ENCODE measurements at places on chromosomes 7 and 10.
A peak's percentile ranks its signal among the peaks of the same experiment; 100 is the strongest.

DNA sequence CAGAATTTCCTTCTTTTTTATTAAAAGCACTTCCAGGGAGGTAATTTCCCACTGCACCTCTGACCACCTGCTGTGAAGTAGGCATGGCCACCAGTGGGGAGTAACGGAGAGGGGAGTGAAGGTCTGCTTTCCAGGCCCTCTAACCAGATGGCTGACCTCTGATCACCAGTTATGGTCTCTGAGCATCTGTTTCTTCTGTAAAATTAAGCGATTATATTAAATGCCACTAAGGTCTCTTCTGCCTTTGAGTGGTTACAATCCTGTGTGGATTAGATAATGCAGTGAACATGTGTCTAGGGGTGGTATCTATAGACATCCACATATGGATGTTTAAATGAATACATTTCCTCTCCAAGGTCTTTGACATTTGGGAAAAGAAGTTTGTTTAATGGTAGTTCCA lies 199.6 kb downstream of the HERPUD2 start:
- no peak for DNase-seq

- no peak for DNase-seq
Measured at GRCh38 chr7:156841497-156841896, 51.5 kb downstream of the LMBR1 start.

GRCh38 chr7:69411018-69411417 lies 187.3 kb upstream of the AUTS2 start:
- no peak for DNase-seq

- DNase-seq, result peak; percentile 6
Measured at GRCh38 chr10:103397191-103397825, 882 bp downstream of the PDCD11 start.

DNA sequence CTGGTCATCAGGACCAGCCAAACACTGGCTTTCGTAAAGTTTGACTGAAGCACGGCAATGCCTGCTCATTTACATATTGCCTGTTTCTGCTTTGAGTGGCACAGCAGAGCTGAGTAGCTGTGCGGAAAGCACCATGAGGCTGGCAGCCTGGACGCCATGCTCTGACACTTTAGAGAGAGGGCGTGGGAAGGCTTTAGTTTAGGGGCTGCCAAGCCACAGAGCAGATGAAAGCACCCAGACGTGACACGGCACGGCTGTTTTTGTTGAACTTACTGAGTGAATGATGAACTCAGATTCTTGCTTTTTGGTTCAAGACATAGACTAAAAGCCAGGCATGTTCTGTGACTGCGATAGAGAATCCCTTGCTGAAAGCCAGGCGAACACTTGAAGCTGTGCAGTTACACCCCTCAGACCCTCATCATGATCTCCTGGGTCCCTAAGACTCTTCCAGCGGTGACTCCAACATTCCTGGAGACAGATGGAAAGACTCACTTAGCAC lies 182.1 kb downstream of the ZMYND11 start:
- peak; percentile 10 for DNase-seq

DNA sequence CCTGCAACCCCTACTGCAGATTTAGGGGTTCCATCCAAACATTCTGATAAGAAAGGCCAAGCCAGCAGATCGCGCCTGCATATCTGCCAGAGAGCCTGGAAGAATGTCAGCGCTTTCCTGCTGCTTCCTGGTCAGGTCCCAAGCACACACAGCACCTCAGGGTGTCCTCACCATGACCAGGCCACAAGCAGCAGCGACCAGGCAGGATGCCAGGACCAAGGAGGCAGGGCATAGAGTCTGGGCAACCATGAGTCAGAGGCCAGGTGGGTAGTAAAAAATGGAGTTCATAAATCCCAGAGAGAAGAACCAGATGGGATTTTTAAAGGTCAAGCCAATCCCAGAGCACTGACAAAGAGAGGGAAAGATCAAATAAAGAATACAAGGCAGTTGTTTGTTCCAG lies 5.5 kb upstream of the FAM131B start:
- DNase-seq, result no peak

GRCh38 chr7:143287935-143288826 lies at the start of gene CASP2:
Gene CASP2 (plus strand): TSS chr7:143288351. CDS start chr7:143288456, 105 bp downstream.
- peak; percentile 98 for DNase-seq

GRCh38 chr10:83522881-83523386 lies 616.4 kb upstream of the GHITM start:
- peak; percentile 62 for DNase-seq

DNA sequence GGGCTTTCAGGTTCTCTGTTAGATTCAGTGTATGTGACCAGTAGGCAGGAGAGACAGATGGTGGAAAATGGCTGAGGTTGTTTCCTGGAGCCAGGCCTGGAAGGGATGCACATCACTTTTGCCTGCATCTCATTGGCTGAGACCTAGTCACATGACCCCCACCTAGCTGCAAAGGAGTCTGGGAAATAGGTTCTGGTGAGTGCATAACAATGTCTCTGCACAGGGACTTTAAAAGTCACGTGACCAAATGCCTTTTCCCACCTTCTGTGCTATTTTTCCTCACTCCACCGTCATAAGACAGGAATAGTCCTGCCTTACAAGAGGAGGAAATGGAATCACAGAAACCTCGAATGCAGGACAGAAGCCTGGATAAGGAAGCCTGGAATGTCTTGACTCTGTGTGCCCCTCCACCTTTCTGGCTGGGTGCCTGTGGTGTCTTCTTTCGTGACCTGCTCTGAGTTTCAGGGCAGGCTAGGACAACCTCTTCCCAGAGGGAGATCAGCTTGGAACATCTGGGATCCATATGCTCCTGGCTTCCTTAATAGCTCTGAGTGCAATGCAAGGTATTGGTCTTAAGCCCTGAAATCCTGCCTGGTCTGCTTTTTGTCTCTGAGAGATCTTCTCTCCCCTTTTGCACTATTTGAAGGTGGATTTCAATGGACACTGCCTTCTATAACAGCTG lies 139.9 kb upstream of the ZNF438 start:
- DNase-seq, result peak; percentile 59

GRCh38 chr10:79904671-79905321 lies 44.1 kb downstream of the SFTPD start:
- peak; percentile 70 for DNase-seq

DNA sequence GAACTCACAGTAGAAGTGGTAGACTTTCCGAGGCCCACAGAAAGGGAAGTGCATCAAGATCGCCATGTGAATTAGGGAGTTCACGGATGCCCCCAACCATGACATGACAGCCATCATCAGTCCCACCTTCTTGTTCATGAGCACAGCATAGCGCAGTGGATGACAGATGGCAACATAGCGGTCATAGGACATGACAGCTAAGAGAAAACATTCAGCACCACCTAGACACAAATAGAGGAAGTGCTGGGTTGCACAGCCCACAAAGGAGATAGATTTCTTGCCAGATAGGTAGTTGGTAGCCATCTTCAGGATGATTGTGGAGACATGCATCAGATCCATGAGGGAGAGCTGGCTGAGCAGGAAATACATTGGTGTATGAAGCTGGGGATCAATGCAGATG lies 342 bp downstream of the OR2AE1 start:
- DNase-seq, result no peak

GRCh38 chr10:72083790-72084459 lies 4.4 kb downstream of the SPOCK2 start:
- DNase-seq, result no peak

DNA sequence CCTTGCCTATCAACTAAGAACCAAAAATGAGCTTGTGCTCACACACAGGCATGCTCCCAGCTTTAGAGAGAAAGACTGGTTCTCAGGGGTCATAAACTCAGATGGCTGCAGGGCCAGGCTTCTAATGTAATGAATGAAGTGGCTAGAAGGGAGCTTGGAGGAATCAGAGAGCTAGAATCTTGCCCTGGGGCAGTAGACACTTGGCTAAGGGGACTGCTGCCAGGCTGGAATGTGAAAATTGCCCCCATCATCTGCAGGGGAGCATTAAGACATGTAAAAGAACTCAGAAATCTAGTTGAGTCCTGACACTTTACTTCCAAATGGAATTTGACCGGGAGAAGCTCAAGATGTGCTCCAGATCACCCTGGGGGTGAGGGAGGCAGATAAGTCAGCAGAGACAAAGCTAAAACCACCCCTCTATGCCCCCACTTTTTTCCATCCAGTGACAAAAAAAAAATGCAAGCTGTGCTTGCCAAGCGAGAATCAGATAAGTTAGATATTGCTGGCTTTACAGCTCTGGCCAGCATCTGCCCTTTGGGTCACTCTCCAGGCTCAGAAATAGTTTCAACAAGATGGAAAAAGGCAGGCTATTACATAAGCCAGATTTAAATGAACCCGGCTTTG lies 2.3 kb upstream of the SLC16A9 start:
- DNase-seq, result peak; percentile 14

GRCh38 chr7:99305473-99306260 lies 20.0 kb upstream of the ARPC1A start:
- no peak for DNase-seq

DNA sequence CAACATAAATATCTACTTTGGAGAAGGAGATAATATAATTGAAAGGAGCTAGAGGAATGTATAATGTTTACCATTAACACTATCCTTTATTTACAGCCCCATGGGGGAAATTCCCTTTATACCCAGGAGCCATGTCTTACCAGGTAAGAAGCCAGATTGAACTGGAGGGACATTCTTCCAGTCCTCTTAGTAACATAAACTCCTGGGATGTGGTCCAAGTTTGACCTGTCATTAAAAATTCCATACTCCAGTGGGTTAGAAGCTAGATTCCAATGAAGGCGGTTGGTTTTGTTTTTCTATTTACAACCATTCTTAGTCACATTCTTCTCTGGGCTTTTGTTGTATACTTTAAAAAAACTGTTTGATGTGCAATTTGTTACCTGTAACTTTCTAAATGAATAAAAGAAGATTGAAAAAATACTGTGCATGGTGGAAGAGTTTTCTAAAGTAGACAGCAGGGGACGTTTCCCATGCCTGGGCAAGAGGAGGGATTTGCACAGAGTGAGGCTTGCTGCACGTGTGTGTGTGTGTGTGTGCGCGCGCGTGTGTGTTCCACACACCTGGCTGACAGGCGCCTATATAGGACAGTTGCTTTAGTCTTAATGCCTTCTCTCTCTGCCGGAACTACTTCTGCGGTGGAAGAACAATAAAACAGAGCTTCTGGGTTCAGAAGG lies 2.0 kb downstream of the PLCE1 start:
- peak; percentile 48 for DNase-seq

DNA sequence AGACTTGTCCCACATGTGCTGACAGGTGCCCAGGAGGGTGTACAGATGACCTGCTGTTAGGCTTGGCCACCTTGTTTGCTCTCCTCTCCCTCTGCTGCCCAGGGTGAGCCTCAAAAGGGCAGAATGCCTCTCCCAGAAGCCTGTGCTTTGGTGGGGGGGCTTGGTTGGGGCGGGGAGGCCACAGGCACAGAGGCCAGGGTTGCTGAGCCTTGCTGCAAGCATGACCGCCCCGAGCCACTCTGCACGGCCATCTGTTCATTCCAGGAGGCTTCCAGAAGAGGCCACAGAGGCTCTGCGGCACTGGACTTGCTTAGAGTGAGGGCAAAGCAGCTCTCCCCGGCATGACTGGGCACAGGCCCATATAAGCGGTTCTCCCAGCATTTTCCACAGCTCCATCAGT lies 190.8 kb downstream of the GLRX3 start:
- DNase-seq, result no peak

- no peak for DNase-seq
Measured at GRCh38 chr7:69833964-69834363, 235.7 kb downstream of the AUTS2 start.

GRCh38 chr10:3549118-3549517 lies 235.9 kb downstream of the KLF6 start:
- no peak for DNase-seq

DNA sequence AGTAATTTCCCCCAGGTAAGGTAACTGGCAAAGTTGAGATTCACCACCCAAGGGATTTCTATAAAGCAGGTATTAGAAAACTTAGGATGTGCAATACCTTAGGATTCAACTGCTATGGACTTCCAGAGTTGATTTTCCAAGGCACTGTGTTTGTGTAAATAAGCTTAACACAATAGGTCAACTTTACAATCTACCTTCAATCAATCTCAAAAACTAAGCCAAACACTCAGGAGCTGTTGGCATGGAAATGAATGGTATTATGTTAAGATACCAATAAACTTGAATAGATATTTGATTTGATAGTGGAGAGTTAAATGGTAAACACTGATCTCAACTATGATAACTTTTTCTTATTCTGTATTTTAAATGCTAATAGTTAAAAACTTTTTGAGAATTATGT lies 762 bp upstream of the SEMA3E start:
- no peak for DNase-seq

DNA sequence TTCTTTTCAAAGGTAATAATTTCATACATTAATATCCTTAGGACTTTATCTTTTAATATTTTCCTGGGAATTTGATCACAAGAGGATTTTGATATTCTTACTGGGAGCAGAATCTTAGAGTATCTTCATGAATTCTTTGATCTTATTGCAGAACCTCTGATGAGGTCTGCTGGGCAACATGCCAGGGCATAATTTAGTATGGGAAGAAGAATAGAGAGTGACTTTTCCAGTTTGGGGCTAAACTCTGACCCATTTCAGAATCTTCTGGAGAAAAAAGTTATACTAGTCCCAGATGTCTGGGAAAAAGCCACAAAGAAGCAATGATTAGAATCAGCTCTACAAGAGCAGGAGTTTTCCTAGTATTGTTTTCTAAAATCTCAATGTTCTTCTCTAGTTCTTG lies 28.0 kb upstream of the RSU1 start:
- DNase-seq, result peak; percentile 31

DNA sequence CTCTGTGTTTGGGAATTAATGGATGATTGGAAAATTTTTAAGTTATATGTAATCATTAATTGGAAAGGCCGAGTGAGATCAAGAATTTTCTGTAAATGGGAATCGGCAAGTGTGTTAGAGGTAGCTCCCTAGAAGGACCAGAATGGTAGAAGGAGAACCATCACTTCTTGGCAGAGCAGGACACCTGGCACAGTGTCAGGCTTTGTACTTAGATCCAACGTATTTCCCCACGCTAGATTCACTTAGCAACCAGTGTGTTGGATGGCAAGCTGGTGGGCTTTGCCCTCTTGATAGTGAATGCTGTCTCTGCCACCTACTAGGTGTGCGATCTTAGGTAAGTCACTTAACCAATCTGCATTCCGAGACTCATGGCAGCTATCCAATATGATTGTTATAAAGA lies 107.8 kb upstream of the ZNF438 start:
- DNase-seq, result no peak

DNA sequence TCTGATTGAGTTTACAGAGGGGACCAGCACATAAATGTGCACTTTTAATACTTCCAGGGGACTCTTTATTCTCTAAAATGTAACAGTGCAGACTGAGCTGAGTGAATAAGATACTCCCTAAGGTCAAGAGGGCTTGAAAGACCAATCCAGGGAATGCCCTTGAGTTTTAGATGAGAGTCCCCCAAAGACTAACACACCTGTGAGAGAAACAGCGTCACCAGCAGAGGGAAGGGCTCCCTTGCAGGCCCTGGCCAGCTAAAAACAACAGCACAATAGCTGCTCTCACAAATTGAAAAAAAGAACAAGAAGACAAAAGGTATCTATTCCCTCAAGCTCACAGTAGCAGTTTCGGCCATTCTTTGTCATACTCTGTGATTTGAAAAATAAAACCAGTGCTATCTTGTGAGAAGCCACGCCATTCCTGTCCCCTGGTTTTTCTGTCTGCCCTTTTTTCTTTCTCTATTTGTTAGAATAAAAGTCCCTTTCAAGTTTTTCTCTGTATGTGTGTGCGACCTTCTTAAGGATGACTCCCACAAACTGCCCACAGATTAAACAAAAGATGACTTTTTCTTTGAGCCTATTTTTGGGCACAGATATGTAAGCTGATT lies 230.4 kb upstream of the BMPER start:
- DNase-seq, result no peak

GRCh38 chr10:35339942-35340341 lies 3.6 kb downstream of the CCNY start:
- no peak for DNase-seq

- peak; percentile 91 for DNase-seq
Measured at GRCh38 chr10:79322616-79323543, 24.4 kb upstream of the PPIF start.

Measured in choroid plexus epithelial cell (primary cell).